COLO829 (cell line): ENCODE measurements at places on chromosomes 5 and 9.

DNA sequence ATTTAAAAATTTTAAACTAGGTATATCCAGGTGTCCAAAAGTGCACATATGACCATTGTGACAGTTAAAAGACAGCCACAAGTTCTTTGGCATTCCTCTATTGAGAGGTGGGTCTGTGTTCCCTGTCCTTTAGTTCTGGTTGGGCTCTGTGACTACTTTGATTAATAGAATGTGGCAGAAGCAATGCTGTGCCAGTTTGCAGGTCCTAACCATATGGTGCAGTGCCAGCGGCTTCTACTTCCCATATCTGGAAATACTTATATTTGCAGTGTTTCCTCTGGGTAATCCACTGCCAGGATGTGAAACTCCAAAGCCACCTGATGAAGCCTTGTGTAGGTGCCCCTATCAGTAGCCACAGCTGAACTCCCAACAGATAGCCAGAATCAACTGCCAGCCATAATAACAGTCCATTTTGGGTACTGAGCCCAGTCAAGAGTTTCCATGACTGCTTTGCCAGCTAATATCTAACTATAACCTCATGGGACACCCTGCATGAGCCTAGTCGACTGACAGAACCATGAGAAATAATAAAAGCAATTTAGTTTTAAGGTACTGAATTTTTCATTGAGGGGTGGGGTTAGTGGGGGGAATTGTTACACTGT lies 361.0 kb upstream of the SEMA6A start:
- no peak for DNase-seq

DNA sequence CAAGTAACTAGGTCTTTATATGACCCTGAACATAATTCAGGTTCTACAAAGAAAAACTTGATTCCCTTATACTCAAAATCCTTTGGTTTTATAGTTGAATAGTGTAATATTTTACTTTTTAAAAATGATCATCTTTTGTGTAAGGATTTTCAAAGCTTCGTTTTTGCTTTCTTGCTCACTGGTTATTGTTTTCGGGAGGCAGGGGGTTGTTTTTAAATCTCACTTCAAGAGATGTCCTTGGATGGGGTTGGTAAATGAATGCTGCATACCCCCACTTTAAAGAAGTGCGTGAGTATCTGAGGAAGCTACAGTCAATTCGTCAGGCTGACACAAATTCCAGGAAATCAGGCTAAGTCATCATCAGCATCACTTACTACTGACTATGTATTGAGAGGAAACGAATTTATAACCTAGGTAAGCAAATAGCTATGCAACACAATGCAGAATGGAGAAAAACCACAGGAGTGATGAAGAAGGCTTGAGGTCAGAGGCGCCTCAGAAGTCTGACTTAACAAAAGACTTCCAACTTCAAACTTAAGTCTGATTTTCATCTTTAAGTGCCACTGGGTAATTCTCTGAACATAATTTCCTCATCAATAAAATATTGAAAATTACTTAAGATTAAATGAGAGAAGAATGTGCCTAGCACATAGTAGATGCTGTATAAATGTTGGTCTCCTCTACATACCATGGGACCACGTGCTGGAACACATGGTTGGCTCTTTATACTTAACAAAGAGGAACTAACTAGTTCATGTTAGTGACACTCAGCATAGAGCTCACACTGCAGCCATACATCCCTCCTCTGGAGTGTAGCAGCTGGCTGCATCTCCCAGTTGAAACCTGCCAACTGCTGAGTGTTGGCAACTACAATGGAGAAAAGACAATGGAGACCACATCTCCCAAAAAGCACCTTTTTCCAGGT lies 106.0 kb upstream of the KIF2A start:
- no peak for DNase-seq

- DNase-seq, result no peak
These were observed 49.5 kb downstream of the ZNF608 start for GRCh38 chr5:124696898-124697297.

DNA sequence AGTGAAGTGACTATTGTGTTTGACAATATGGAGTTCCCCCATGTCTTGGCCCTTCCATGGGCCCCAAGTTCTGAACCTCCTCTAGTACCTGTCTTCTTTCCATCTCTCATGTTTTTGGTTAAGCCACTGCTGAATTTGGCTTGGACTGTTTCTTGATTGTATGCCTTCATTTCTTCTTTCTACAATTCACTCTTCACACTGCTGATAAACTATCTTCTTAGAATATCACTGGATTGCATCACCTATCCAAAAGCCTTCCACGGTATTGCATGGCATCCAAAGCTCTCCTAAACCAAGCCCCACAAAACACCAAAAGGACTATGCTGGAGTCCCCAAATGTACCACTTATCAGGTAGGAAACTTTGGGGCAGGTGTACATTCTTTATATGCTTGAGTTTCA lies 4.3 kb upstream of the POC5 start:
- no peak for DNase-seq

DNA sequence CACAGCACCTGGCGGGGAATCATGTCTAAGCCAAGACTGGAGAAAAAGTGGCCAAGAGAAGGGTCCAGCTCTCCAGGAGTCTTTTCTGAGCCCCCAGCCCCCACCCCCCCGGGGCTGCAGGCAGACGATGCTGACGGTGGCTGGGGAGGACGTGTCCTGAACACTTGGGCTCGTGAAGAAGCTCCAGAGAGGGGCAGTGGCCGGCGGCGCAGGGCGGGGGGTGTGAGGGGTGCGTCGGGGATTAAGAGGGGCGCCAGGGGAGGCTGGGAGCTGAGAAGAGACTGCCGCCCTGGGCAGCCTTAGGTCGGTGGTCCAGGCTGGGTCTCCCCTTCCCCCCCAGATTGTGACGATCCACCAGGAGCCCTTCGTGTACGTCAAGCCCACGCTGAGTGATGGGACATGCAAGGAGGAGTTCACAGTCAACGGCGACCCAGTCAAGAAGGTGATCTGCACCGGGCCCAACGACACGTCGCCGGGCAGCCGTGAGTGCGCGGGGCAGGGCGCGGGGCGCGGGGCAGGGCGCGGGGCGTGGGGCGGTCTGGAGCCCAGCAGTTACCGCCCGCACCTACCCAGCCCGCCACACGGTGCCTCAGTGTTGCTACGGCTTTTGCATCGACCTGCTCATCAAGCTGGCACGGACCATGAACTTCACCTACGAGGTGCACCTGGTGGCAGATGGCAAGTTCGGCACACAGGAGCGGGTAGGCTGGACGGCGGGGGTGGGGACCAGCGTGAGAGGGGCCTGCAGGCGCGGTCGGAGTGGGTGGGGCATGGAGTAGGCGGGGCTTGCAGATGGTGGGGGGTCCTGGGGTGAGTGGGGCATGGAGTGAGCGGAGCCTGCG lies 8.9 kb downstream of the LRRC26 start:
- DNase-seq, result no peak
